ENCODE measurements at places on chromosomes 16 and 17. TPM values are rescaled to one million over a fixed set of nuclear protein-coding genes. Genes with fewer than 3 reads are reported as not detected.

GRCh38 chr17:51119415-51120356 lies 982 bp downstream of the SPAG9 start:
- peak; percentile 41 for DNase-seq

DNA sequence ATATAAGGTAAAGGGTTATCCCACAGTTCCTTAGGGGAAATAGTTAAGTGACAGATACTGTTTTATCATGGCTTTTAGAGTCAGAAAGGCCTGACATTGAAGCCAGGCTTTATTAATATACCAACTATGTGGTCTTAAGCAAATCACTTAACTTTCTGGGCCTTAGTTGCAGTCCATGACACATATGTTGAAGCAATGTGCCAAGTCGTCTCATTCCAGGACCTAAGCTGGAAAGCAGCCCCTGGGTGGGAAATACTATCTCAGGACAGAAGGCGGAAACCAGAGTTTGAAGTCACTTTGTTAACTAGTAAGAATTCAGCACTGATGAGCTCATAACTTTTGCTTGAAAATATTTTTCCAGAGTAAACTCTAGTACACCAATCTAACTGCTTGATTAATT lies 80.0 kb downstream of the USP32 start:
- DNase-seq = no peak

GRCh38 chr17:56676810-56677209 lies 83.3 kb downstream of the NOG start:
- DNase-seq = no peak

DNA sequence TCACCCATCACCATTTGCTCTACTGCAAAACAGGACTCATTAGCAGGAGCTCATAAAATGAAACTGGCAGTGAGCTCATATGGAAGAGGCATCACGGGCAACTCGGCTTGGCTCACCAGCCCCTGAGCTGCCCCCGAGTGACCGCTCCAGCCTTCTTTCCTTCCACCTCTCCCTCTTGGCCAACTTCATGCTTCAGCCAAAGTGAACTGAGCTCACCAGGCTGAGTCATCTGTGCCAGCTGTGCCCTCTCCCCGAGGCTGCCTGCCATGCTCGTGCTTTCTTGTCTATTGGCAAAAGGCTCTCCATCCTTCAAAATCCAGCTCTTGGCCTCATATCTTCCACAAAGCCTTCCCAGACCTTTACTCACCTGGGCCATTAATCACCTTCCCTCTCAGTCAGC lies 391.4 kb downstream of the WWOX start:
- no peak for DNase-seq

GRCh38 chr17:66485309-66485947 lies 183.0 kb downstream of the PRKCA start:
- no peak for DNase-seq

DNA sequence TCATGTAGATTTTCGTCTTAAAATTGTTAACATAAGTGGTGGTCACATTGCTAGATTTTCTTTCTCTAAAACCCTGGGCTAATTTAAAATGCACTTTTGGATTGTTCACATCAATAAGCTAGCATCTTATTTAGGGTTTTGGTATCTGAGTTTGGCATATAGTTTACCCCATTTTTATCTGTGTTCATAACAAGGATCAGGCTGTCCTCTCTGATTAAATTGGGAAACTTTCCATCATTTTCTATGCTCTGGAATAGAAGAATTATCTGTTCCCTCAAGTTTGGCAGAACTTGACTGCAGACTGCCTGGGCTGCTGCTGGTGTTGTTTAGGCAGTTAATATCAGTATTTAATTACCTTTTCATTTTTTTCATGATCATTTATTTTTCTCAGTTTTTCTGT lies 1.8 kb downstream of the SPECC1 start:
- DNase-seq = no peak

- no peak for DNase-seq
Observed at GRCh38 chr16:10576390-10577304, 3.8 kb downstream of the EMP2 start.

- peak; percentile 94 for DNase-seq
Observed at GRCh38 chr17:81885869-81886548, 5.4 kb downstream of the ALYREF start.

DNA sequence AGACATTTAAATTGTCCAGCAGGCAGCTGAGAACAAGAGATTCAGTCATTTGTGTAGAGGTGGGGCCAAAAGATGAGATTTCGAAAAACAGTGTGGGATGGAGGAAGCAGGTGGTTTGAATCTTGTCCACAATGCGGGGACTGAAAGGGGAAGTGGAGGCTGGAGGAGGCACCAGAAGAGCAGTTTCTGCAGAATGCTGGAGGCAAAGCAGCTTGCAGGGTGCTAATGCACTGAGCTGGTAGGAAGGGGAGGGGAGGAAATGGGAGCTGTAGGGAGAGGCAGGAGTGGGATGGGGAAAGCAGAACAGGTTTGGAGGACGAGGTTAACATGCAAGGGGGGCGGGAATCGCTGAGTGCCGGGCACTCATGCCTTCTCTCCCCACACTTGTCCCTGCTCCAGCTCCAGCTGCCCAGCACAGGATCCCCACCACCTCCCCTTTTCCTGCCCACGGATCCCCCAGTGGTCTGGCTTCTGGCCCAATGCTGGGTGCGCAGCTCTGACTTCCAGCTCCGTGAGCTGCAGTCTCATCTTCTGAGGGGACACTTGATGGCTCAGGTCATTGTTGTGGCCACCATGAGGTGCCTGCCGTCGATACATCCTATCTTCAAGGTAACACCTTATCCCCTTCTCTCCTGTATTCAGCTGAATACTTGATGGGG lies 9.4 kb downstream of the C17orf100 start:
- DNase-seq = no peak

GRCh38 chr17:3546997-3547396 lies 10.6 kb downstream of the TRPV3 start:
- DNase-seq = no peak

DNA sequence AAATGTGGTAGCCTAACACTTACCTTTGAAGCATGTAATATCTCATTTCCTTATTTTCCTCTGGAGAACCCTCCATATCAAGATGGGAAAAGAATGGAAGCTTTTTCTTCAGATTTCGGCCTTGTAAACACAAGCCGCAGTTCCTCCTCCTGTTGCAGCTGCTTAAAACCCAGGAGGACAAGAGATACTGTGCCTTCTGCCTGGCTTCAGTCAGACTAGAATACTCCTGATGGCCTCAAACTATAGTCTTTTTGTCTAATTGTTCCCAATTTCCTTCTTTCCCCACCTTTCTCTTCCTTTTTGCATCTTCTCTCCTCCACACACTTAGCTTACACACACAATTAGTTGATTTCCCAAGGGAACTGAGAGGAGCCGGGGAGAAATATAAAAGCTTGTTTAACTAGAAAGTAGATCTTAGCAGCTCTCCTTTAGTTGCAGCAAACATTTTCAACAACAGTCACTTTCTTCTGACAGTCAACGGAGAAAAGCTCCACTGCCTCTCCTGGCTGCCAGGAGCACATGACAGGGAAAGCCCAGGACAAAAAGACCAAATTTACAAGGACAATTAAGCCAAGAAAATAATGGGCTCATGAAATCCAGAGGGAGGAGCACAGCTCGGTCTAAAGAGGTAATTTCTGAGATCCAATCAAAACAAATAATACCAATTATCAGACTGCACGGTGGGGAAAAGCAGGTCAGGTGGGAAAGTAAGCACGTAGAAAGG lies 76.4 kb upstream of the C17orf78 start:
- no peak for DNase-seq

- DNase-seq = no peak
Observed at GRCh38 chr16:78667675-78668074, 568.2 kb downstream of the WWOX start.

DNA sequence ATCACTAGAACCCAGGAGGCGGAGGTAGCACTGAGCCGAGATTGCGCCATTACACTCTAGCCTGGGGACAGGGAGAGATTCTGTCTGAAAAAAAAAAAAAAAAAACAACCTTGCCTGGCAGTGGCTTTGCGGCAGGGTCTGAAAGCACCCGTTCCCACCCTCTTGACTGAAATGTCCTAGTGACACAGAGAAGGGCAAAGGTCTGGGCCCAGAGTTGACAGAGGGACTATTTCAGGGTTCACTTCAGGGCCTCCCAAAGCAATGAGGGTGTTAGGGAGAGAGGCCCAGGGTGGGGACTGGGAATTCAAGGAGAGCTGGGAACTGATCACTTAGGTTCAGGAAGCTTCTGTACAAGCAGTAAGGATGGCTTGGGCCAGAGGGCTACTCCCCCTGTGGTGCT lies 13.8 kb upstream of the CDRT15L2 start:
- DNase-seq = no peak

DNA sequence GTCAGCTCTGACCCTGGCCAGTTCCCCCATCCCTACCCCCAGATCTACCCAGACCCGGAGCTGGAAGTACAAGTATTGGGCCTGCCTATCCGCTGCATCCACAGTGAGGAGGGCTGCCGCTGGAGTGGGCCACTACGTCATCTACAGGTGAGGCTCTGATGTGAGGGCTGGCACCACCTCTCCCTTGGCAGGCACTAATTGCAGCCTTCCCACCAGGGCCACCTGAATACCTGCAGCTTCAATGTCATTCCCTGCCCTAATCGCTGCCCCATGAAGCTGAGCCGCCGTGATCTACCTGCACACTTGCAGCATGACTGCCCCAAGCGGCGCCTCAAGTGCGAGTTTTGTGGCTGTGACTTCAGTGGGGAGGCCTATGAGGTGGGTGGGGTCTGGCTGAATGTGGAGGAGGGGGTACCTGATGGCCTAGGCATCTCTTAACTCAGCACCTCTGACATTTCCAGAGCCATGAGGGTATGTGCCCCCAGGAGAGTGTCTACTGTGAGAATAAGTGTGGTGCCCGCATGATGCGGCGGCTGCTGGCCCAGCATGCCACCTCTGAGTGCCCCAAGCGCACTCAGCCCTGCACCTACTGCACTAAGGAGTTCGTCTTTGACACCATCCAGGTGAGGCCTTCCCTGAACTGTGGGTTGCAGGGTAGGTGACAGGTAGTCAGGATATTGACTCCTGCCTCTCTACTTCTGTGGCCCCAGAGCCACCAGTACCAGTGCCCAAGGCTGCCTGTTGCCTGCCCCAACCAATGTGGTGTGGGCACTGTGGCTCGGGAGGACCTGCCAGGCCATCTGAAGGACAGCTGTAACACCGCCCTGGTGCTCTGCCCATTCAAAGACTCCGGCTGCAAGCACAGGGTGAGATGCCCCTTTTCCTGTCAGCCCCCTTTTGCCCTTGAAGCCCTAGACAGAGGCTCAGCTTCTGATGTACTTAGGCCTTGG lies 4.3 kb downstream of the TRAF4 start:
- no peak for DNase-seq

GRCh38 chr17:59863616-59864015 lies 29.1 kb downstream of the TUBD1 start:
- DNase-seq = no peak

DNA sequence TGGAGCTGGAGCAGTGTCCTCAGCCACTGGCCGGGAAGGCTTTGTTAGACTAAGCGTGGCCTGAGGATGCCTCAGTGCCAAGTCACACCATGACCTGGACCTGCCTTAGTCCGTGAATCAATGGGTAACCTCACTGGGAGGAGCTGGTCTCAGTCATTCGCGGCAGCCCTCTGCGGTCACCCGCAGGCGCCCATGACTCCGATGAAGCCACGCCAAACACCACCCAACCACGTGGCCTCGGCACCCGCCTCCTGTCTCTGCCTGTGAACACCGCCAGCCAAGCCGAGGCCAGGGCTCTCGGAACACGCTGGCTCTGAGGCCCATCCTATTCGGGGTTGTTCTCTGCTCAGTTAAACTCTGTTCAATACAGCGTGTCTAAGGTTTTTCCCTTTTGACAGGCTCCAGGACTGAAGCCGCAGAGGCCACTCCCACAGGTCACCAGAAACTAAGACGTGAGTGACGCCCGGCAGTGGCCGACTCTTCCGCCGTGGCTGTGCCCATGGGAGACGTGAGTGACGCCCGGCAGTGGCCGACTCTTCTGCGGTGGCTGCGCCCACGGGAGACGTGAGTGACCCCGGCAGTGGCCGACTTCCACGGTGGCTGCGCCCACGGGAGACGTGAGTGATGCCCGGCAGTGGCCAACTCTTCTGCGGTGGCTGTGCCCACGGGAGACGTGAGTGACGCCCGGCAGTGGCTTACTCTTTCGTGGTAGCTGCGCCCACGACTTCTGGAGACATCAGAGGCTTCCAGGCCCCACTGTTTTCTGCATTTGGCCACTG lies 16.8 kb upstream of the PABPN1L start:
- no peak for DNase-seq

DNA sequence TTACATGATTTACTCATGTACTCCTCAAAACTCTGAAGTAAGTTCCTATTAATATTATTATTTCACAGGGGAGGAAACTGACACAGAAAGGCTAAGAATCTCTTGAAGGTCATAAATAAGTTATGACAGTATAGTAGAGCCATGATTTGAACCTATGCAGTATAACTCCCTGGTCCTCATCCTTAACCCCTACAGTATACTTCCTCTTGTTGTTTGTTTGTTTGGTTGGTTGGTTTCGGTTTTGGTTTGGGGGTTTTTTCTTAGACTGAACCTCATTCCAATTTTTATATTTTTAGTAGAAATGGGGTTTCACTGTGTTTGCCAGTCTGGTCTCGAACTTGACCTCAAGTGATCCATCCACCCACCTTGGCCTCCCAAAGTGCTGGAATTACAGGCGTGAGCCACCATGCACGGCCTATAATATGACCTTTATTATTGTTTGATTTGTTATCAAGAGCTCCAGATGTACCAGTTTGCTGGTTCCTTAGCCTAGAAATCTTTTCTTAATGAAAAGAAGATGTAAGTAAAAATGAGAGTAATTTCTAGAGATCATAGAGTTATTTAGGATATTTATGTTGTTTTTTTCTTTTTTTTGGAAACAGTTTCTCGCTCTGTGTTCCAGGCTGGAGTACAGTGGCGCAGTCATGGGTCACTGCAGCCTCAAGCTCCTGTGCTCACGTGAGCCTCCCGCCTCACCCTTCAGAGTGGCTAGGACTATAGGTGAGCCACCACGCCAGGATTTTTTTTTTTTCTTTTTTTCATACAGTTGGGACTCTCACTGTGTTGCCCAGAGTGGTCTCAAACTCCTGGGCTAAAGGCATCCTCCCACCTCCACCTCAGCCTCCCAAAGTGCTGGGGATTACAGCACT lies 4.8 kb downstream of the PRR11 start:
- DNase-seq = no peak

- no peak for DNase-seq
Observed at GRCh38 chr17:917391-917811, 62.2 kb downstream of the NXN start.

GRCh38 chr16:88982286-88983084 lies 5.5 kb upstream of the CBFA2T3 start:
- no peak for DNase-seq

The C16orf86 gene
- not detected for total RNA-seq

The PVALEF gene
- not detected for total RNA-seq

The CCL4L2 gene
- not detected for total RNA-seq

The TVP23A gene
- total RNA-seq = not detected

The TNK1 gene
- not detected for total RNA-seq

The CCL7 gene
- not detected for total RNA-seq

The PRAC2 gene
- not detected for total RNA-seq

The PALB2 gene
- 20.1 TPM for total RNA-seq

The FZD2 gene
- 24.4 TPM for total RNA-seq

The ASB16 gene
- 0.29 TPM for total RNA-seq
